Esophagus squamous epithelium (tissue), 5 donors: ENCODE measurements at places on chromosomes 13 and 19. TPM values are rescaled to one million over a fixed set of nuclear protein-coding genes. Genes with fewer than 3 reads are reported as not detected.

- no peak for DNase-seq
Measured at GRCh38 chr13:31121379-31122140, 40.1 kb downstream of the HSPH1 start.

DNA sequence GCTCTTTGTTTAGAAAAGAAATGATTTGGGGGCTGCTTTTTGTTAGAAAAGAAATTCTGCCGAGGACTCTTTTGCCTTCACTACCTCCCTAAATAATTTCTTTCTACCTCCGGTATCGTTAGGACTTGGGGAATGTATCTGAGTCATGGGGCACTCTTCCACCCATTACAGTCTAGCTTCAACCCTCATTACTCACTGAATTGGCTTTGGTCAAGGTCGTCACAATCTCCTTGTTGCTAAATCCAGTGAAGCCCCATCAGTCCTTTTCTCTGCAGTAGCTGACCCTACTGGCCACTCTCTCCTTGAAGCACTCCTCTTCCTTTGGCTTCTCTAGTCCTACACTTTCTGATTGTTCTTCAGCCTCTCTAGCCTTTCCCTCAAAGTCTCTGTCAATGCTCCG is 34.0 kb downstream of the WDR87 start:
- no peak for DNase-seq

DNA sequence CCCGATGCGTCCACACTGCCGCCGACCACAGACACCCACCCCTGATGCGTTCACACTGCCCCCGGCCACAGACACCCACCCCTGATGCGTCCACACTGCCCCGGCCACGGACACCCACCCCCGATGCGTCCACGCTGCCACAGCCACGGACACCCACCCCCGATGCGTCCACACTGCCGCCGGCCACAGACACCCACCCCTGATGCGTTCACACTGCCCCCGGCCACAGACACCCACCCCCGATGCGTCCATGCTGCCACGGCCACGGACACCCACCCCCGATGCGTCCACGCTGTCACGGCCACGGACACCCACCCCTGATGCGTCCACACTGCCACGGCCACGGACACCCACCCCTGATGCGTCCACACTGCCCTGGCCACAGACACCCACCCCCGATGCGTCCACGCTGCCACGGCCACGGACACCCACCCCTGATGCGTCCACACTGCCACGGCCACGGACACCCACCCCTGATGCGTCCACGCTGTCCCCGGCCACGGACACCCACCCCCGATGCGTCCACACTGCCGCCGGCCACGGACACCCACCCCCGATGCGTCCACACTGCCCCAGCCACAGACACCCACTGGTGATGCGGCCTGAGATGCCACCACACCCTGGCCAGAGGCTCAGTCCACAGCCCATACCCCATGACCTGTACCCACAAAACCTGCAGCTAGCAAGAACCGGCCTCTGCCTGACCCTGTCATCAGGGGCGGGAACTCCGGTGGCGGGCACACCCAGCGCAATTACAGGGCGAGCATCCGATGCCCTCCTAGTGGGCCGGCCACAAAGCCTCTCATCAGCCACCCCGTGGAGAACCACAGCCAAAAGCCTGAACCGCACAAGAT is 28.4 kb downstream of the RASA3 start:
- no peak for DNase-seq

The TPRX2 gene
- total RNA-seq, result not detected

- no peak for DNase-seq
Measured at GRCh38 chr13:45215392-45216077, 14.7 kb upstream of the KCTD4 start.

The HS6ST3 gene
- not detected for total RNA-seq

- DNase-seq, result no peak
Measured at GRCh38 chr13:114279146-114279545, 2.3 kb upstream of the UPF3A start.

DNA sequence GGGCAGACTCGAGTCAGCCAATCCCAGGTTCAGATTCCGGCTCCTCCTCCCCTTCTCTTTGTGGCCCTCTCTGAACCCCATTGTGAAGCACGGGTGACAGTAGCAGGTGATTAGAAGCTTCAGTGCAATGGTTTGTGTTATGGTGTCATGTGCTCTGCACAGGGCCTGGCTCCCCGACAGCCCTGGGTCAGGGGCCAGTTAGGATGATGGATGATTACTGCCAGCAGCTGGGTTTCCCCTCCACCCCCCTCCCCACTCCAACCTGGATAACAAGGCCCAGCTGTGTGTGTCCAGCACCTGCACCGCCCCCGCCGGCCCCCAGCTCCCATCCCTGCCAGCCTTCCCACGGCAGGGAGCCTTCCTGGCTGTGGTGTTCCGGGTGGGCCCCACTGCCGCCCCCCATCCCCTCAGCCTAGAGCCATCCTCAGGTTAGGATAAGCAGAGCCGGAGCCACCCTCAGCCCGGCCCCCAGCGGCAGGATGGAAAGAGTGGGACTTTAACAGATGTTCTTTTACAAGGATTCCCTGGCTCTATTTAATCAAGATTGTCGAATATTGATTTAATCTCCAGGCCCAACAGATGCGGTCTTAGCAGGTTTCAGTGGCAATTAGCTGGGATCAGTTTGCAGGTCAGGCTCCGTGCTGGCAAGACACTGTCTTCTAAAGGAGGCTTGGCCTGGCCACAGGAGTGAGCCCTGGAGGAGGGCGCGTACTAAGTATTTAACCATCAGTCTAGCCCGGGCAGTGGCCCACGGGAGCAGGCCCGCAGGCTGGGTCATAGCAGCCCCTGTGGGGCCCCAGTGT is 156.2 kb downstream of the SIPA1L3 start:
- DNase-seq, result no peak

DNA sequence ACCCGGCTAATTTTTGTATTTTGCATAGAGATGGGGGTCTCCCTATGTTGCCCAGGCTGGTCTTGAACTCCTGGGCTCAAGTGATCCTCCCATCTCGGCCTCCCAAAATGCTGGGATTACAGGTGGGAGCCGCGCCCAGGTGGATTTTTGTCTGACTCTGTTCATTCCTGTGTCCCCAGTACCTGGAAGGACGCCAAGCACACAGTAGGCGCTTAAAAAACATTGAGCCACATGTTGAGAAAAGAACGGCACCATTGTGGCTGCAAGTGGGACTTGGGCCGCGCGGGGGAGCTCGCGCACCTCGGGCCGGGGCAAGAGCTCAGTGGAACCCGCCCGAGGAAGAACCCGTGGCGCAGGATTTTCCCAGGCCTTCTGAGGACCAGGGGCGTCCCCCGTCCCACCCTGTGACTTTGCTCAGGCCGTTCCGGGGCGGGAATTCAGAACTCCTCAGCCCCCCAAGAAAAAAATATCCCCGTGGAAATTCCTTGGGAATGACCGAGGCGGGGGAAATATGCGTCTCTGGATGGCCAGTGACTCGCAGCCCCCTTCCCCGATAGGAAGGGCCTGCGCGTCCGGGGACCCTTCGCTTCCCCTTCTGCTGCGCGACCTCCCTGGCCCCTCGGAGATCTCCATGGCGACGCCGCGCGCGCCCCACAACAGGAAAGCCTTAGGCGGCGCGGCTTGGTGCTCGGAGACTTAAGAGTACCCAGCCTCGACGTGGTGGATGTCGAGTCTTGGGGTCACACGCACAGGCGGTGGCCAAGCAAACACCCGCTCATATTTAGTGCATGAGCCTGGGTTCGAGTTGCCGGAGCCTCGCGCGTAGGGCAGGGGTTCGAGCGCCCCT is 1.4 kb upstream of the ICAM1 start:
- peak; percentile 40 for DNase-seq

The PEAK3 gene
- total RNA-seq, result 0.38 TPM

The FGF9 gene
- not detected for total RNA-seq

DNA sequence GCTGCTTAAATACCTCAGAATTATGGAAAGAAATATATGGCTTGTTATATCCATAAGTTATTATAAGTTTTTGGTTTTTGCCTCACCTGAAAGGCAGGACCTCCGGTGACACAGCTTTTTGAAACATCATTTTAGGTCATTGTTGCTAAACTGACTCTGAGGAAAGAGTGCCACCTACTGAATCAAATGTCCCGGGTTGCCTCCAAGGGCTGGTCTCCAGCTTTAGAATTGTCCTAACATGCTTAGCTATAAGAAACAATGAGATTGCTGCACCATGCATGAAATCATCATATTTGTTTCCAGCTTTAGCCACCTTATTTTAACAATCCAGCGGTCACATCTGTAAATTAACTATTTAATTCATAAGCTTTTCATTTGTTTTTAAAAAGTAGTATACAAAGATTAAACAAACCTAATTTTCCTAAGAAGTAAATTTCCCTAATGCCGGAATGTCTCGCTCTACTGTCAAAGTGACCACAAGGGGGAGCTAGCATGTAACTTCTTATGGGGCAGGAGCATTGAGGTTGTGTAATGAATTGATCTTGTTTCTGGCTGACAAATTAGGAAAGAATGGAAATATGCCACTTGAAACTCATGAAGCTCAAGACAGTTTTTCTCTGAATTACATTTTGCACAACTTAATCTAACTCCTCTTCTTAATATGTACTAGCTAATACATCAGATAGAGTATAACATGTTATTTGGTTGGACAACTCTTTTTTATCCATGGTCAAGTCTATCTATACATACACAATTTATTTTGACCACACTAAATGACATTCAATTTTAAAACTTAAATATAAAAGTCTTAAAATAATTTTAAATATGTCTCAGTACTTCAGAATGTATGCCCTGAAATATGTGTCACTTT is 6.7 kb upstream of the PCDH17 start:
- DNase-seq, result no peak

DNA sequence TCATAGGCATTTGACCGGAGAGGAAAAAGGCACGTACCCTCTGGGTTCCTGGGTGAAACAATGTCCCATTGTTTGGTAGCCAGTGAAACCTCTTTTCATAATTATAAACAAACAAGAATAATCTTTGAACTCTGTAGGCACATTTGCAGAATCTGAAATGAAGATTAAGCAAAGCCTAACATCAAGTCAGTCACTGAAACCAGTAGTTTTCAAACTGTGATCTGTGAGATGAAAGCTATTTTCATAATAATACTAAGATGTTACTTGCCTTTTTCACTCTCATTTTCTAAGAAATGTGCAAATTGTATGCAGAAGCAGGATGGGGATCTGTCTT is 105.4 kb downstream of the WDFY2 start:
- DNase-seq, result no peak

The ZNF791 gene
- total RNA-seq, result 15.7 TPM
